Activated CD4-positive, CD25-positive, alpha-beta regulatory T cell (primary cell): ENCODE measurements at places on chromosomes 13 and 19.
A peak's percentile ranks its signal among the peaks of the same experiment; 100 is the strongest.

DNA sequence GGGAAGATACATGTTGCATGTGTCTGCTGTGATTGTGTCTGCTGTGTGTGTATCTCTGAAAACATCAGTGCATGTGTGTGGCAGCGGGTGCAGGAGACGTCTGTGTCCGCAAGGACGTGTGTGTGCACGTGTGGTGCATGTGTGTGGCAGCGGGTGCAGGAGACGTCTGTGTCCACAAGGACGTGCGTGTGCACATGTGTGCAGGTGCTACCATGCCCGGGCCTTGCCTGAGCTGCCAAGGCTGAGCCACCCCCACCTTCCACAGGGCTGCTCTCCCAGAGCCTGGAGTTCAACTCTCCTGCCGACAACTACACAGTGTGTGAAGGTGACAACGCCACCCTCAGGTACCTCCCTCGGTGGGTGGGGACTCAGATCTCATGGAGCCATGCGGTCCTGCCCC lies 10.4 kb downstream of the IGLON5 start:
- DNase-seq: no peak

DNA sequence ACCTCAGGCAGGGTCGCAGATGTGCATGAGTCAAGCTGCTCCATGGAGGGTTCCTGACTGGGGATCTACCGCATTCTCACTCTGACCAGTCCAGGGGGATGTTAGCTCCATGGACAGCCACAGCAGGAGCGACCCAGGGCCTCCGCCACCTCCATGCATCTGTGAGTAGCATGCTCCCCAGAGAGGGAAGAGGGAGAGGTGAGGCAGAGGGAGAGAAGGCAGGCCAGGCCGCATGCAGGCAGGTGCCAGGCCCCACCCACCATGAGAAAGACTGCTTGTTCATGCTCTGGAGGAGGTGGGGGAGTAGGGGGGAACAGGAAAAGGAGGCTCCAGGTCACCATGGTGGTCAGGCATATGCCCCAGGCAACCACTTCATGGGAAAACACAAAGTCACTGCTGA lies 20.3 kb downstream of the TUBA3C start:
- DNase-seq: no peak

- DNase-seq: no peak
Measured at GRCh38 chr13:79084802-79085424, 321.1 kb downstream of the RBM26 start.

- no peak for DNase-seq
Measured at GRCh38 chr19:6233827-6234511, 45.8 kb downstream of the MLLT1 start.

DNA sequence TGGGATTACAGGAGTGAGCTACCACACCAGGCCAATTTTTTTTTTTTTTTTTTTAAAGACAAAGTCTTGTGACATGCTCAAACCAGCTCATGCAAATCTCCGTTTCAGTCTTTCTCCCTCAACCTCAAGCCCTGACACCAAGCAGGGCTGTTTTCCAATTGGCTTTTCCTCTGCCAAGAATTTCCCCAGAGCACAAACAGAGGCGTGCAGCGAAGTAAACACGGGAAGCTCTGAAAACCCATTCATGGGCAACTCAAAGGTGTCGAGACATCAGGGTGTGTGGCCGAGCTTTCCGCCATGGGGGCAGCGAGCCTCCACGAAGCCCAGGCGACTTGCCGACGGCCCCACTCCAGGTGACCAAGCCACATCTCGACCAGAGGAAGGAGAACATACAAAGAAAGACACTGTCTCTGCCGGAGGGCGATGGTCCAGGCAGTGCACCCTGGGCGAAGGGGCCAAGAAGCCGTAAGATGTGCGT lies 70.0 kb downstream of the INSR start:
- no peak for DNase-seq

GRCh38 chr13:46654951-46655350 lies 102.0 kb downstream of the LRCH1 start:
- DNase-seq: no peak

- no peak for DNase-seq
Measured at GRCh38 chr19:7257148-7258040, 36.8 kb downstream of the INSR start.

DNA sequence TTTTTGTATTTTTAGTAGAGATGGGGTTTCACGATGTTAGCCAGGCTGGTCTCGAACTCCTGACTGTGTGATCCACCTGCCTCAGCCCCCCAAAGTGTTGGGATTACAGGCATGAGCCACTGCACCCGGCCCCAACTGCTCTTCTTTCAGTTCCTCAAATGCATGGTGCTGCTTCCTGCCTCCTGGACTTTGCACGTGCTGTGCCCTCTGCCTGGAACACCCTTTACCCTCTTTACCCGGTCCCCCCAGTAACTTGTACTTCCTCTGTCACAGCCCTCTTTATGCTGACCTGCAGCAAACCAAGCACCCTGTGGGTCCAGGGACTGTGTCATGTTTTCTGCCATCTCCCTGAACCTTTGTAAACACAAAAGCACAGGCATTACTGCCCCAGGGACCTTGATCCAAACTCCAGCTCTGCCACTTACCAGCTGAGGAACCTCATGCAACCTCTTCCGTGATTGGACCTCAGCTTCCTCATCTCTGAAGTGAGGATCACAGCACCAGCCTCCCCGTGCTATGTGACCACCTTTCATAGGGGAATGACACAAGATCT lies 3.8 kb downstream of the BLVRB start:
- no peak for DNase-seq

DNA sequence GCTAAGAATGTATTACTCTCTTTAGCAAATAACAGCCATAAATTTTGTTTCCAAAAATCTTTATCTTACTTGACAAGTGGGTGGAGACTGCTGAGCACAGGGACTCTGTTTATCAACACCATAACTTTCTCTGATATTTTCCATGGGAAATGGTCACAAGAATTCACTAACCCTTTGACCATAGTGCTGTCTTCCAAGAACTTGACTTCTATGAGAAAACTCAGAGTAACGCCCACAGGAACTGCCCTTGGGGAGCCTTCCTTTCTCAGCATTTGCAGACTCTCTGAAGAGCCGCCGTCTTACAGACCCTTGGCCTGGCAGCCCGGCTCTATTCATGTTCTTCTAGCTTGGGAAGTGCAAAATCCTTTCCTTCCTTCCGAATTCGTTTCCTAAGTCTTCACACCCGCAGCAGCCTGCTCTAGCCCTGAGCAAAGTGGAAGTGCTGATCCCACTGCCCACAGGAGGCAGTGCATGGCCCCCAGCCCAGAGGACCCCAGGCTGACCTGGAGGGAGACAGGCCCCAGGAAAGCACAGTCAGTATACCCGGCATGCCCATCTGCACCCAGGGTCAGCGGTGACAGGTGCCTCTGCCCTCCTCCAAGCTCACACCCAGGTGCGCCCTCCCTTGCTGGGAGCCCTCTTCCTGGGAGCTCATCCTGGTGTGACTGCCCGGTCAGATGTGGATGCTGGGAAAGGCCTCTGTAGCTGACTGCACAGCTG lies 10.2 kb downstream of the GAS6 start:
- DNase-seq: no peak

GRCh38 chr19:43798546-43799409 lies 3.5 kb downstream of the LYPD5 start:
- DNase-seq: no peak

DNA sequence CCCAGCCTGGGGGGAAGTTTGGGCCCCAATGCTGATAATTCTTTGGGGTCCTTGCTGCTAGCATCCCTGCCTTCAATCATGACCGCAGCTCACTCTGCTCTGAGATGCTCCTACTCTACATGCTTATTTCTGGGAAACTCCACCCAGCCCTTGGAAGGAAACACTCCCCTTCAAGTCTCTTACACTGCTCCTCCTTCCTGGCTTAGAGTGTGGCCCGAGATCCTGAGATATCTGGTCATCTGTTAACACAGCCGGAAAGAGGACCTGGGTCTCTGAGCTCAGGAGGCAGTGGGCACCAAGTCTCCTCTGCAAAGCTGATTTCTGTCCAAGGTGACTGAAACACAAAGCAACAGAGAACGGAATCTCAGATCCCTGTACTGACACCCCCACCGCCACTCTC lies 33.0 kb downstream of the CYP4F2 start:
- DNase-seq: no peak

GRCh38 chr19:42095814-42096230 lies 19.9 kb downstream of the ZNF574 start:
- no peak for DNase-seq

- DNase-seq: peak; percentile 6
Measured at GRCh38 chr19:34269968-34270621, 15.7 kb downstream of the GARRE1 start.

- DNase-seq: no peak
Measured at GRCh38 chr19:13917888-13918406, 11.9 kb downstream of the CC2D1A start.

GRCh38 chr13:113539176-113539575 lies 45.4 kb upstream of the TFDP1 start:
- DNase-seq: no peak
